ENCODE measurements at places on chromosomes 5 and 9. TPM values are rescaled to one million over a fixed set of nuclear protein-coding genes. Genes with fewer than 3 reads are reported as not detected.

SCGB3A2 gene
- polyA plus RNA-seq, result 4.5 TPM

DNA sequence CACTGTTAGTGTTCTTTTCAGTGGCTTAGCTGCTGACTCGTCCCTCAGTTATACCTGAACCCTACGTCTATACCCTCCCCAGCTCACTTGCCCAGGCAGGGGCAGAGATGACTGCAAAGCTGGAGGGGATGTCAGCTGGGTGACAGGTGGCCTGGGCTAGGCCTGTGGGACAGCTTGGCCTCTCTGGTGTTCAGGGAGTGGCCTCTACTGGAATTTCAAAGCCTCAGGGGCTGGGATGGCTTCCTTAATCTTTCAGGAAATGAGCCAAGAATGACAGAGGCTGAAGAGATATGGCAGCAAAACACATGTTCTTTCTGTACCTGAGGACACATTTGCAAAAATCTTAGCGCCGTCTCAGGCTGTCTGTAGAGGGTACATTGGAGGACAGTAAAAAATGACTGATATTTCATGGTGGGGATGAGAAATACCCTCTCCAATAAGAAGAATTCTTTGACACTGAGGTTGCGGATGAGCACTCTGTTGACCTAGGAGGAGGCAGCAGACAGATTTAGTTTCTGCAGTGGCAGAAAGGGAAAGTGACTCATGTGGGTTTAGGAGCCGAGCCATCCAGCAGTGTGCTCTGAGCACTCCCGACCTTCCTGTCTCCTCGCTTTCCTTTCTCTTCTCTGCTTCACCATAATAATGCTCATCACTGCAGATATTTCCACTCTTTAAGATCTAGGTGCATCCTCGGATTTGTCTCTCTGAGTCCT lies 54.4 kb downstream of the ENTREP1 start:
- H3K4me3 ChIP-seq, result no peak overlapping the region
- DNase-seq, result peak; percentile 18
- no peaks in the 10 kb centered on the region for H3K4me1 ChIP-seq
- H3K36me3 ChIP-seq, result no peaks in the 10 kb centered on the region
- H3K27me3 ChIP-seq, result no peaks in the 10 kb centered on the region
- H3K27ac ChIP-seq, result no peak overlapping the region

DNA sequence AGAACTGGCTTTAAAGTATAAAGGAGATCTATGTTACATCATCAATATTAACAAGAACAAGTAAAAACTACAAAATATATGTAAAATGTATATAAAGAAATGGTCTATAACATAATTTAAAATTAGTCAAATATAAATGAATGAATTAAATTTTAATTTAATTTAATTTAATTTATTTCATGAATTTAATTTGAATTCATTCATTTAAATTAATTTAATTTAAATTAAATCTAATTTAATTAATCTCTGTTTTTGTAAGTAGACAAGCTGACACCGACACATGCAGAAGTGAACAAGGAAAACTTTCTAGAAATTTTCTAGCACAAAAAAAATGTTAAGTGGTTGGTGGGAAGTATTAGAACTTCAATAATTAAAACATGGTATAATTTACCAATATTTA lies 10.8 kb upstream of the PRDM9 start:
- no peak for DNase-seq
- H3K27me3 ChIP-seq, result no peaks in the 10 kb centered on the region
- H3K36me3 ChIP-seq, result no peaks in the 10 kb centered on the region
- no peak overlapping the region for H3K27ac ChIP-seq
- no peaks in the 10 kb centered on the region for H3K4me1 ChIP-seq
- no peak overlapping the region for H3K4me3 ChIP-seq

MXD3 gene
- polyA plus RNA-seq, result 22.9 TPM

- no peak overlapping the region for H3K4me3 ChIP-seq
- no peak overlapping the region for H3K27ac ChIP-seq
- DNase-seq, result no peak
- no peaks in the 10 kb centered on the region for H3K36me3 ChIP-seq
Observed at GRCh38 chr5:165370233-165370632, 1864.8 kb downstream of the MAT2B start.

- peaks cover 22% of the 10 kb centered on the region for H3K27me3 ChIP-seq
- no peak overlapping the region for H3K4me3 ChIP-seq
- H3K4me1 ChIP-seq, result no peaks in the 10 kb centered on the region
Observed at GRCh38 chr9:87494970-87495471, 2.6 kb upstream of the DAPK1 start.

PCDHB12 gene
- not detected for polyA plus RNA-seq

TAS2R1 gene
- polyA plus RNA-seq, result not detected

GRCh38 chr9:115972843-115973595 lies 180.6 kb upstream of the PAPPA start:
- H3K27me3 ChIP-seq, result no peaks in the 10 kb centered on the region
- no peaks in the 10 kb centered on the region for H3K4me1 ChIP-seq
- no peak for DNase-seq
- no peaks in the 10 kb centered on the region for H3K36me3 ChIP-seq
- H3K4me3 ChIP-seq, result no peak overlapping the region

UBE2QL1 gene
- 0.75 TPM for polyA plus RNA-seq

- H3K27ac ChIP-seq, result no peak overlapping the region
- no peak for DNase-seq
- H3K36me3 ChIP-seq, result no peaks in the 10 kb centered on the region
- no peaks in the 10 kb centered on the region for H3K27me3 ChIP-seq
- H3K4me3 ChIP-seq, result no peak overlapping the region
Observed at GRCh38 chr5:180602481-180603075, 11.3 kb upstream of the SCGB3A1 start.

CCDC112 gene
- polyA plus RNA-seq, result 7.2 TPM

GRCh38 chr5:90161414-90161813 lies 248.1 kb downstream of the CETN3 start:
- H3K36me3 ChIP-seq, result no peaks in the 10 kb centered on the region
- no peak overlapping the region for H3K4me3 ChIP-seq
- H3K27me3 ChIP-seq, result no peaks in the 10 kb centered on the region

DNA sequence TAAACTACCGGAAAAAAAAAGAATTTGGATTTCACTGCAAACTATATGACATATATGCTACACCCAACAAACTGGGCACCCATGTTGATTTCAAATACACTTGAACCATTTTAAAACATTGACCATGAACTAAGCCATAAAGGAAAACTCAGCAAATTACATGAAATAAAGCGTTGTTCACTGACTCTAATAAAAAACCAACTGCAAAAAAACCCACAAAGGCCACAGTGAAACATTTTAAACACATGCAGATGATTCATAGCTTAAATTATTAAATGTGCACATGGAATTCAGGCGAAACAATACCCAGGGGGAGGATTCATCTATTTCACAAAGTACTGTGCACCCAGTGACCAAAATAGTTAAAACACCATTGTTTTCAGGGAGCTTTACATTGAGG lies 33.3 kb downstream of the MTRR start:
- no peak overlapping the region for H3K4me3 ChIP-seq
- H3K4me1 ChIP-seq, result no peaks in the 10 kb centered on the region
- peaks cover 22% of the 10 kb centered on the region for H3K36me3 ChIP-seq
- no peaks in the 10 kb centered on the region for H3K27me3 ChIP-seq
- no peak overlapping the region for H3K27ac ChIP-seq

DNA sequence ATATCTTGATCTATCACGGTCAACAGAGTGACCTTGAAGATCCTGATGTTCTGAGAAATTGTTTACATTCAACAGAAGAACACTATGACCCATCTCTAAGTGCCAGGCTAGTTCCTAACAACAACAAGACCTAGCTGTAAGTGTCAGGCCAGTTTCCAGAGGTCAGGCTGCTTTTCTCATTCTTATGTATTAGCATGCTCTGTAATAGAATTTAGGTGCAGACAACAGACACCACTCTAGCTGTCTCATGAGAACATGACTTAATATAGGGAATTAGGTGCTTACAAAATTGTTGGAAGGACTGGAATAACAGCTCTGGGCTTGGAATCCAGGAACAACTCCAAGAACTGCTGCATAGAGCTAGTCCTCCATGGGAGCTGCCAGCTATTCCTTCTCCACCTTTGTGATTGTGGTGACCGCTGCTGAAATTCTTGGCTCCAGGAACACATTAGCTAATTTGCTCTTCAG lies 138.7 kb downstream of the SNX18 start:
- no peaks in the 10 kb centered on the region for H3K4me1 ChIP-seq
- H3K27ac ChIP-seq, result no peak overlapping the region
- H3K36me3 ChIP-seq, result no peaks in the 10 kb centered on the region
- no peak for DNase-seq

DOCK2 gene
- 1.3 TPM for polyA plus RNA-seq

GRCh38 chr5:33361781-33362180 lies 79.0 kb upstream of the TARS1 start:
- no peaks in the 10 kb centered on the region for H3K4me1 ChIP-seq
- H3K4me3 ChIP-seq, result no peak overlapping the region
- no peaks in the 10 kb centered on the region for H3K27me3 ChIP-seq
- no peak for DNase-seq

PCDH1 gene
- 15.9 TPM for polyA plus RNA-seq

- no peaks in the 10 kb centered on the region for H3K36me3 ChIP-seq
- no peaks in the 10 kb centered on the region for H3K27me3 ChIP-seq
- peaks cover 13% of the 10 kb centered on the region for H3K4me1 ChIP-seq
- no peak for DNase-seq
- no peak overlapping the region for H3K27ac ChIP-seq
- no peak overlapping the region for H3K4me3 ChIP-seq
Observed at GRCh38 chr9:109109967-109110328, 9.8 kb downstream of the TMEM245 start.

PROB1 gene
- 0.54 TPM for polyA plus RNA-seq

GRCh38 chr5:5588386-5588785 lies 165.9 kb downstream of the ICE1 start:
- no peaks in the 10 kb centered on the region for H3K4me1 ChIP-seq
- H3K27ac ChIP-seq, result no peak overlapping the region
- no peaks in the 10 kb centered on the region for H3K36me3 ChIP-seq
- DNase-seq, result no peak
- no peak overlapping the region for H3K4me3 ChIP-seq

GRCh38 chr9:88926781-88927505 lies 64.3 kb upstream of the S1PR3 start:
- no peaks in the 10 kb centered on the region for H3K27me3 ChIP-seq
- H3K27ac ChIP-seq, result no peak overlapping the region
- no peaks in the 10 kb centered on the region for H3K4me1 ChIP-seq
- no peak for DNase-seq

NDOR1 gene
- polyA plus RNA-seq, result 9.2 TPM

SPOCK1 gene
- 1.1 TPM for polyA plus RNA-seq

Data from small intestine (tissue), 16 donors.